ENCODE measurements at places on chromosomes 16 and 17.

GRCh38 chr16:51651061-51651466 is 500.0 kb upstream of the SALL1 start:
- no peak for DNase-seq

GRCh38 chr16:84738255-84739038 is 38.6 kb downstream of the USP10 start:
- peak; percentile 18 for DNase-seq

DNA sequence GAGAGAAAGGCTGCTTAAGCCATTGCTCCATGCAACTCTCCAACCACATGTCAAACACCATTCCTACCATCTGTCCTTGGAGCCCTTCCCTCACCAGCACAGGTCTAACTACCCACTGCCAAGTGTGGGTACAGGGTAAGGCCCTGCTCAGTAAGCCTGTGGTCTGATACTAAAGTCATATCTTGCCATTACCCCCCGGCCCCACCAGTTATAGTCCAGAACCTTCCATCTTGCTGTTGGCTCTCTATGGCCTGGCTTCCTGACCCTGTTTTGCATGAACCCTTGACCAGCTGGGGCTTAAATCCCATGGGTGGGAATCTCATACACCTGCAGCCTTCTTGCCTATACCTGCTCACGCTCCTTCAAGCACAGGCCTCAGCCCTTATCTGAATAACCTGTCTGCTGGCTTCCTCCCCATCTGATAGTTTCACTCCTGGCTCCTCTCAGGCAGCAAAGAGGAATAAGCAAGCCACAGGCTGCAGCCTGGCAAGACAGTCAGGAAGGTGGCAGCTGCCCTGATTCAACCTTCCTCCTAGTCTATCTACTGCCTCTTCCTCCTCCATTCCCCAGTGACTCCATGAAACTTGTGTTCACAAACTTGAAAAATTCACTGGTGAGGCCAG is 64.1 kb downstream of the ZFHX3 start:
- DNase-seq: no peak

DNA sequence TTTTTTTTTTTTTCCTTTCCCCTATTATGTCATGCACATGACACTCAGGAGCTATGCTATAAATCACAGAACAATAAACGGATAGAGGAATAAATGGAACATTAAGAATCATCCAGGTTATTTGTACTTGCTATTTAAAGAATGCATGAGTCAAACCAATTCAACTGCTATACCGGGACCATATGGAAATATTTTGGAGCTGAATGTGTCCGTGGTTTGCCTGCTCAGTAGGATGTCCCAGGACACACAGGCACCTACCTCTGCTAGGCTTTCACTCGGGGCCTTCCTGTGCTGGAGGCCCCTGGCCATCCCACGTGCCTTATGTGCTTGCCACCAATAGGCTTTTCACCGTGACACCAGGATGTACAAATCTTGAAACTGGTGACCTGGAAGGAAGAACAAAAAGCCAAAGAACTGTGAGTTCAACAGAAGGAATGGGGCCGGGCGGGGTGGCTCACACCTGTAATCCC is 15.3 kb upstream of the SEC14L1 start:
- DNase-seq: no peak

DNA sequence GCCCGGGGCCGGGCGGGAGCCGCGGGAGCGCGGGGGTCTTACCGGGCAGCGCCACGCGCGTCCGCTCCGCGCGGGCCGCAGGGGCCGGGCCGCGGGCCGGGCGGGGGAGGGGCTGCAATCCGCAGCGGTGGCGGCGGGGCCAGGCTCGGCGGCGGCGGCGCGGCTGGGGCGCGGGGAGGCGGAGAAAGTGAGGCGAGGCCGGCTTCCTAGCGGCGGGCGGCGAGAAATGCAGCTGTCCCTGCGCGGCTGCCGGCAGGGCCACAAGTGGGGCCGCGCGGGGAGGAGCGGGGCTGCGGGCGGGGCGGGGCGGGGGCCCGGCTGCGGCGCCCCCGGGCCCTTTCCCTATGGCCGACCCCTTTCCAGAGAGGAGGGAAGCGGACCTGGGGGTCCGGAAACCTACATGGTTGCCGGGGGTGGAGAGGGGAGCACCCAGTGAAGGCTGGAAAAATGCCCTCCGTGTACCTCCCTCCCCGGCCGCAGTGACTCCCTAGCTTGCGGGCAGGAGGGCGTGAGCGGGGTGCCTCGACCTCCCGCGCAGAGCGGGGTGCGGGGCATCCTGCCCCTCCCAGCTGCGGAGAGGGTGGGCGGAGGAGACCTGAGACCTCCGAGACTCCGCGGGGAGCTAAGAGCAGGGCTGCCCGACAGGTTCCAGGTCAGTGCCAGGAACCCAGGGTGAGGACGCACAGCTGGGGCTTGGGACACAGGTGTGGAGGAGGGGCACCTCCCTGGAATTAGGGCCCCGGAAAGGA is at the start of gene CUEDC1:
Gene CUEDC1 (minus strand): TSS at position 230 of the 749 bp plus-strand sequence. CDS start 69,848 bp downstream, outside the sequence.
- no peak for DNase-seq

DNA sequence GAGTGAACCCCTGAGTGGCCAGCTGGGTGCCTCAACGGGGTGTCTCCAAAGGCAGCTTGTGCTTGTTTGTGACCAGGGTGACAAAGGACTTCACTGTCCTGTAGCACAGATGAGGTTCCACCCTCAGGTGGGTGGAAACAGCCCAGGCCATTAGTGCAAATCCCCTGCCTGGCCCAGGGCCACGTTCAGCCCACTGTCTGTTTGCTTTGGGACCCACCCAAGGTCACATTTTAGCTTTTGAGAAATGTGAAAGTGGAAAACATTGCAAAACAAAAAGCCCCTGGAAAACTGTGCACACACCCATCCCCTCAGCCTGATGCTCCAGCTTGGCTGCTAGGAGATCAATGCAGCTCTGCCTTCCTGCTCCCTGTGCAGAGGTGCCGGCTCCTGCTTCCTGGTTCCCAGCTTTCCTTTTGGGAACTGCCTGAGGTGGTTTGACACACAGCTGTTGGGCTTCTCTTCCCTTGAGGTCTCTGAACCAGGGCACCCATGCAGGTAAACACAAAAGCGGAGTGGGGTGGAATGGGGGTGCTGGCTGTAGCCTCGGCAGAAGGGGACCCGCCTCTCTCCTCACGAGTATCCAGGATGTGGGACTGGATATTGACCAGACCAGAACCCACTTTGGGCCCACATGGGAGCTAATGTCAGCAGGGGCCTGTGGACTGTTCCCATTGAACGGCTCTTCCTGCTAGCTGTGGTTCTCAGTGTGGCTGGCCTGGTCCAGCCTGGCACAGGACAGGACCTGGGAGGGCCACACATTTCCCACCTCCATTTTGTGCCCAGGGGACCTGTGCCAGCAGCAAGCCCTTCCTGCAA is 7.9 kb upstream of the SPHK1 start:
- no peak for DNase-seq

- no peak for DNase-seq
Measured at GRCh38 chr16:89187032-89187769, 13.1 kb downstream of the SLC22A31 start.

GRCh38 chr17:64232466-64233262 is 30.4 kb downstream of the TEX2 start:
- no peak for DNase-seq

DNA sequence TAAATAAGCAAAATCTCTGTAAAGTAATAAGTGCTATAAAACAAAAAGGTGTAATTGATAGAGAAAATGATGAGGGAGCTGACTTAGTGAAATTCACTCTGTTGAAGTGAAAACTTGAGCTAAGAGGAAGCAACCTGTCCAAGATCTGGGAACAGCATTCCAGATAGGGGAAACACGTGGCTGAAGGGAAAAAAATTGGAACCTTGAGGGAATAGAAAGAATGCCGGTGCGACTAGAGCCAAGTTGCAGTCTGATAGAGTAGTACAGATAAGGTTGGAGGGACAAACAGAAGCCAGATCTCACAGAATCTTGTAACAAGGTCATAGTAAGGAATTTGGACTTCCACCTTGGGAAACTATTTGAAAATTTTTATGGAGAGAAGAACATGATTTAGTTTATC is 623 bp upstream of the DDX52 start:
- DNase-seq: no peak

DNA sequence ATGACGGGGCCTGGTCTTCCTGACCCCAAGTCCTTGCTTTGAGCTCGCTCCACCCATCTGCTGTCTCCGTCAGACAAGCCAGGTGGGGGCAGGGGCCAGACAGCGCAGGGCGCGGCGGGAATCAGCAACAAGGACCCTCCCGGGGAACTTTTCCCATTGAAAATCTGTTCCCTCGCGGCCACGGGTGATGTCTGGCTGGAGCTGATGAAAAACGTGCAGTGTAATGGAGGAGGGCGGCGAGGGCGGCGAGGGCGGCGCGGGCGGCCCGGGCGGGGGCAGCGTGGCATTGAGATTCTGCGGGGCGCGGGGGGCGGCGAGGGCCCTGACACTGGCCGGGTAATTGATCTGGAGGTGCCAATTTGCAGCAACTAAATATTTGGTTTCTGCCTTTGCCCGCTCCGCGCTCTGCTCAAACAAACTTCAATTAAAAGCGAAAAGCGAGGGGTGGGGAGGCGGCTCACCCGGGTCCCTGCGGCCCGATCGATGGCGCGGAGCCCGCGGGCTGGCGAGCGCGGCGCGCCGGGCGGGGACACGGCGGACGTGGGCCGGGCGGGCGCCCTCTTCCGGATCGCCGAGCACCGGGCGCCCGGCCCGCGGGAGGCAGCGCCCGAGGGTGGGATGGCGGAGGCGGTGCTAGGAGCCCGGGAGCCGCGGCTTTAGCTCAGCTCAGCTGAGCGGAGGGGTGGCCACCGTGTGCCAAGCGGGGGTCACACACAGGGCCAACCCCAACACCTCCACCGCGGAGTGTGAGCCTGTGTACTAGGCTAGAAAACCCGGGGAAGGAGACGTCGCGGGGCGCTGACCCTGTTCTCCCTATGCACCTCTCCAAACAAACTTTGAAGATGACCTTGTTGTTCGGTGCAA is 32.4 kb downstream of the DCAKD start:
- no peak for DNase-seq

DNA sequence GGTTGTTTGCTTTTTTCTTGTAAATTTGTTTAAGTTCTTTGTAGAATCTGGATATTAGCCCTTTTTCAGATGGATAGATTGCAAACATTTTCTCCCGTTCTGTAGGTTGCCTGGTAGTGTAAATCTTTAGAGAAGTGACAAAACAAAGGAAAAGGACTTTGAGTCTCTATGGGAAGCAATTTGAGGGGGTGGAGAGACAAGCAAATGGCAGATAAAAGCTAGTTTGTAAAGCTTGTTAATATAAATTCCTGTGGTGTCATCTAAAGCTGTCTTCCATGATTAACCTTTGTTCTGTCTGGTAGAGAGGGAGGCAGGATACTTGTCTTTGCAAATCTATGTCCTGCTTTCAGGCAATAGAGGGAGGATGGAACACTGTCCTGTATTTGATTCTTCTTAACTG is 40.6 kb upstream of the CACNG4 start:
- no peak for DNase-seq

DNA sequence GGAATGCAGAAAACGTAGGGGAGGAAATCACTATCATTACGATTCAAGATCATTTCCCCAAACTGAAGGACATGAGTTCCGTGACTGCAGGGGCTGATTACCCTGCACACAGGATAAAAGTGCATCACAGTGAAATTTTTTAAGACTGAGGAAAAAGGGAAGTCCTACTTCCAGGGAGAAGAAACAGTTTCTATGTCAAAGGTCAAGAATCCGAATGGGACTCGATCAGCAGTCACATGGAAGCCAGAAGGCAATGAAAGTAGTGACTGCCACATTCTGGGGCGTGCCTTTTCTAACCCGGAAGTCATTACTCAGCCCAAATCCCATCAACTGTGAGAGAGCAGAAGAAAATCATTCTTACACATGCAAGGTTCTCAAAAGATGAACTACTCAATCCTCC is 12.1 kb downstream of the ZZEF1 start:
- DNase-seq: no peak

- DNase-seq: no peak
Measured at GRCh38 chr16:15598648-15599190, 44.2 kb downstream of the MARF1 start.

- no peak for DNase-seq
Measured at GRCh38 chr16:11472851-11473250, 113.9 kb downstream of the LITAF start.

- DNase-seq: no peak
Measured at GRCh38 chr17:78785663-78786057, 3.6 kb upstream of the CYTH1 start.

GRCh38 chr17:76515274-76515949 is 14.2 kb upstream of the RHBDF2 start:
- no peak for DNase-seq

GRCh38 chr17:72998343-72998742 is 94.1 kb downstream of the SLC39A11 start:
- DNase-seq: no peak

DNA sequence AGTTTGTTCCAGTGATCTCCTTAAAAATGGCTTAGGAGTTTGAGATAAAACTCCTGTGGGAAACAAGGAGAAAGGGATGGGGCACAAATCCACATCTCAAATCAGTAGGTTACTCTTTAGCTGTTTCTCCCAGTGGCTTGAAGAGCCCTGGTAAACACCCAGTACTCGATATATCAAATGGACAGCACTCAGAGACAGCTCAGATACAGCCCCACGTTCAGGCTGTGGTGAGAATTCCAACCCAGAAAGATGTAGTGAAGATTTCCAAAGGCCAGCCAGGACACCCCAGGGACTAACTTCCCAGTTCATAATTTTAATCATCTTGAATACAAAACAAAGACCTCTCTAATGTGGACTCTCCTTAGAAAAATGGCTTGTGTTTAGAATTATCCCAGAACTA is 6.4 kb upstream of the VEZF1 start:
- no peak for DNase-seq

DNA sequence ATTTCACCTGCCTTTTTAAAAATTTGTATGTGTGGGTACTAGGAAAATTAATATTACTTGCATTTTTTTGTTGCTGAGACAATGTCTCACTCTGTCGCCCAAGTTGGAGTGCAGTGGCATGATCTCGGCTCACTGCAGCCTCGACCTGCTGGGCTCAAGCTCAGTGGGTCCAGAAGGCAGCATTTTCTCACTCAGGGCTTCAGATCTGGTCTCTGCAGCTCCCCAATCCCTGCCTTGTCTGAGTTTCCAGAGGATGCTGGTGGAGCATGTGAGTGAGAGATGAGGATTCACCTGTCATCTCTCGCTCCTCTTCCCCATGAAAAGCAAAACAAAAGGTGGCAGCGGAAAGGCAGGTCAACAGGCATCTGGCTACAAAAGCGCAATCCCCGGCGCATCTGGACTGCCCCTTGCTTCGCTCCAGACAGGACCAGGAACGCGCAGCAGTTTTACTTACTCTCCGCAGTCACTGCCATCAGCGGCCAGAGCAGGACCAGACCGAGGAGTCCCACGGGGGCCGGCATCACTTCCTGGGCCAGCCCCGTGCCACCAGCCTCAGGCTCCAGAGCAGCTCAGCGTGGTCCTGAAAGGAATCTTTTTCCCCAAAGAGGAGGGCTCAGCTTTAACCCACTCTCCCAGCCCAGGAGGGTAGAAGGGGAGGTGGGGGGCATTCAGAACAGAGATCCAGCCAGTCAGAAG is 59.9 kb downstream of the LITAF start:
- DNase-seq: no peak

Measured in NCI-H1048 (cell line).